ENCODE measurements at places on chromosomes 2 and 18.

GRCh38 chr2:206225435-206226232 is 48.8 kb upstream of the ZDBF2 start:
- DNase-seq: no peak

- DNase-seq: no peak
These were observed 34.7 kb downstream of the ST3GAL5 start for GRCh38 chr2:85854166-85854509.

DNA sequence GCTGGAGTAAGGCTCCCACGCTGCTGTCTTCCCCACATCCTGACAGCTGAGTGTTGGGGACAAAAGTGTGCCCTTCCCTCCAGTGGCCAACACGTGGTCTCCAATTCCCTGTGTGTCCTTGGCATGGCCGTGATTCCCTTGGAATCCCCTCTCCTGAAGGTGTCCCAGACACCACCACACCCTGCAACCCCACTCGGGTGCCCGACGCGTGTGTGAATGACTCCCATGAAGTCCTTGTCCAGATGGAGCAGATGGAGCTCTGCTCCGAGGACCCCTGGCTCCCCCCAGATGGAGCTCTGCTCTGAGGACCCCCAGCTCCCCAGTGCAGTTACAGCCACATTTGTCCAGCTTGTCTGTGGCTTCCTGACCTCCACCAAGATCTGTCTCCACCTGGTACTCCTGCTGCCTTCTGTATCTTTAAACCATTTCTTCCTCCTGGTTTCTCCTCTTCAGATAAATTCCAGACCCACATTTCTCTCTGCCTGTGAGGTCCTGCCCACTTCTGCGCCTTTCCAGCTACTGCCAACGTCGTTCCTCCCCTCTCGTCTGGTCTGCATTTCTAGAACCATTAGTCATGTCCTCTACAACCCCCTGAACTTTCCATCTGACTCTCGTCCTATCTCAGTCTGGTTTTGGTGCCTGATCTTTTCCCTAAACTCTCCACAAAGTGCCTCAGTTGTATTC is 86.8 kb upstream of the PXDN start:
- no peak for DNase-seq

GRCh38 chr2:164745012-164745797 is 96.4 kb downstream of the COBLL1 start:
- DNase-seq: no peak

DNA sequence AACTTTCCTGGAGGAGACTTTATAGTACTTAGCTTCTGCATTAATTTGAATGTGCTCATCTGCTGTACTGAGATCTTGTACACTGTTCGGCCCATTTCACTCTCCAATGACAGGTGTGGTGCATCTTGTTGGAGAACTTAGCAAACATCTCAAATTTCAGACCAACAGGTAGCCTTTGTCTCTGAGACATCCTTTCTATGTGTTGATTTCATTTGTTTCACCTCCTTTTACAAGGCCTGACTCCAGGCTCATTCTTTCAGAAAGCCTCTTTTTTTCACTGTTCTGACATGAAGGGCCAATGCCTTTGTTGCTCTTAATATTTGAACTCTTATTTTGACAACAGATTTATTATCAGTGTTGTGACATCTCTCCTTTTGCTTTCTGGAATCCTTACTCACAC is 271.8 kb upstream of the FANCL start:
- no peak for DNase-seq

DNA sequence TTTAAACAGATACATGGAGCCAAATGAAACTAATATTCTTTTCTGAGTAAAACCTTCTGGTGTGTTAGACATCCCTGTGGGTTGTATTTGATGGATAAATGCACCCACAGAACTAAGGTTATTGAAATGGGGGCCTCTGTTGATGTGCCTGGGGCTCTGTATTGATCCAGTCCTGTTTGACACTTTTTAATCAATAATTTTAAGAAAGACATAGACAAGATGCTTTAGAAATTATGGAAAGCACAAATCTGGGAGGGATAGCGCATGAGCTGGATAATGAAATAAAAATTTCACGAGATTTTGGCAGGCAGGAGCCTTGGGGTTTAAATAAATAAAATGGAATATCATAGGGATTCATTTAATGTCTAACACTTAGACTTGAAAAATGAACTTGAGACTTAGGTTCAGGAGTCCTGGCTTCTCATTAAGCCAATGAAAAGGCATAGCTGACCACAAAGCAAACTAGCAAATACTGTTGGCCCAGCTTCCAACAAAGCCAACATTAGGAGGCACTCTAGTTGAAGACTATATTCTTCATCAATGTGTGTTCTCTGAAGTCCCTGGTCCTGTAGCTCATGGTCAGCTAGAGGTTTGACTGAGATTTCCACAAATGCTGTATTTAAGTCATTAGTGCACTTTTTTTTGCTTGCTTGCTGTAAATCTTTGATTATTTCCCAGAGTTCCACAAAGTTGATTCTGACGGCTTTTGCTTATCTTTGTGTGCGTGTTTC is 64.2 kb upstream of the SH3RF3 start:
- no peak for DNase-seq

DNA sequence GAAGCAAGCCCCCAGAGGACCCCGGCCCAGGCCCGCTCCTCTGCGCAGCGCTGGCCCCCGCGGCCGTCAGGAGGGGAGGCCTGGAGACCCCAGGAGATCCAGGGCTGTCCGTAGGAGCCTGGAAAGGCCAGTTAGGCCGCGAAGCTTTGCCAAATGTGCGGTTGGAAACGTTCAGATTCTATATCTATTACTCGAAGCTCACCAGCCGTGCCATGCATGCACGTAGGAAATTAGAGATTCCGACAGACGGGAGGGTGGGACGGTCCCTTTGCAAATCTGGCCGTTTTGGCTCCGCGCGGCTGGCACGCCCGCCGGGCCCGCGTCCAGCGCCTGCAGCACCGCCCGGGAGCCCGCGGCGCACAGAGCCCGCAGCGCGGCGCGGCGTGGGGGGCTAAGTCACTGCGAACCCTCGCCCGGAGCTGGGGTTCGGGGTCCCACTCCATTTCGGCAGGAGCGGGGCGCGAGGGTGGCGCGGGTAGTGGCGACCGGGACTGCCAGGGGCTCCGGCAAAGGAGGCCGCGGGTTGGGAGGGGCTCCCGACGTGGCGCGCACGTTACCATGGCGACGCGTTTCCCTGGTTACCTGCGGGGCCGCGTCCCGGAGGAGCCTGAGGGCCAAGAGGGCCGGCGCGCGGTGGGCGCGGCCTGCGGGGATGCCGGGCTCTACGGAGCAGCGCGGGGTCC is 488.6 kb upstream of the SMIM21 start:
- no peak for DNase-seq

- no peak for DNase-seq
These were observed 1487.0 kb downstream of the LRP1B start for GRCh38 chr2:140643761-140644187.

DNA sequence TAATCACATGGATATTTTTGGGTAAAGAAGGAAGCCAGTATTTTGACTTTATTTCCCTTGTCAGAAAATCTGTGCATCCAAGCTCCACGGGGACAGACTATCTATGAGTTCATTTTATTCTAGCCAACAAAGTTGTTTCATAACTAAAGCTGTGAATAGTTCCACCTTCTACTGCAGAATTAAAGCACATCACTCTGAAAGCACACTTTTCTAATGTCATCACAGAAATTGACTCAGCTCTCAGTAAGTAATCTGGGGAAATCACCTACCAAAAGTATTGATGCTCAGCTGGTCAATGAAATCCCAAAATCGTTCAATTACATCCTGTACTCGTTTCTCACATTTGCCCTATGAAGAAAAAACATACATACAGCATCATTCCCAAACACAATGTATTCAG is 19.1 kb downstream of the IAH1 start:
- no peak for DNase-seq

GRCh38 chr2:160940699-160941098 is 219.5 kb upstream of the TANK start:
- no peak for DNase-seq

GRCh38 chr2:224908818-224909217 is 133.4 kb downstream of the DOCK10 start:
- DNase-seq: no peak

GRCh38 chr2:135676031-135676430 is 65.6 kb upstream of the UBXN4 start:
- DNase-seq: no peak

DNA sequence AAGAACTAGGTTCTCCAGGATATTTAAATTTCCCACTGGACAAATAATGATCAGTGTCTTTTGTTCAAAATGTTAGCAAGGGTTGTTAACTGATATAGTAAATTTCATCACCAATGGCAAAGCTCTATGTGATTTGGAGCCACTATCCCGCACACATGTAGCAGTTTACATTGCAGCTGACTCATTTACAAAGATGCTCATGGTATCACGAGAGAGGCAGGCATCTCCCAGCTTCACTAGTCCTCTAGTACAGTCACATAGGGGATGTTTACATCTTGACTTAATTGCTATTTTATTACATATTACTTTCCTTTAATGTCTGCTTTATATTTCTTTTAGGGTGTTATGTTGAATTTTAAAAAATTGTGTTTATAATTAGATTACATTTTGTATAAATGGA is 30.7 kb downstream of the KCNE4 start:
- no peak for DNase-seq

- DNase-seq: no peak
These were observed 124.1 kb upstream of the CDH19 start for GRCh38 chr18:66727991-66728390.

DNA sequence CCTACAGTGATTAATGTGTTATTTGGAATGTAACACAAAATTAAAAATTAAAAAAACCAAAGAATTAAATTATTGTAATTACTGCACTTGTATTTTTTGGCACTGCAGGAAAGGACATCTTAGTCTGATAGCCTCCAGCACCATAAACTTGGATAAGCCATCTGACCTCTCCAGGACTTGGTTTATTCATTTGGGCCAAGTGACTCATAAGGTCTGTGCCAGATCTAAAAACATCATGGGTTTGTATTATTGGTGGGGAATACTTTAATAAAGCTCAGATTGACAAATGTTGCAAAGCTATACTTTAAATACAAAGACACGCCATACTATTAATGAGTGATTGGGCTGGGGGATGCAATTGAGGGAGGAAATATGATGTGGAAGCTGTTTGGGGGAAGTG is 225.2 kb downstream of the ZNF521 start:
- no peak for DNase-seq

- no peak for DNase-seq
These were observed 41.8 kb downstream of the OTX1 start for GRCh38 chr2:63092401-63092800.

- peak; percentile 39 for DNase-seq
These were observed 487.2 kb upstream of the GCFC2 start for GRCh38 chr2:76197842-76198448.

DNA sequence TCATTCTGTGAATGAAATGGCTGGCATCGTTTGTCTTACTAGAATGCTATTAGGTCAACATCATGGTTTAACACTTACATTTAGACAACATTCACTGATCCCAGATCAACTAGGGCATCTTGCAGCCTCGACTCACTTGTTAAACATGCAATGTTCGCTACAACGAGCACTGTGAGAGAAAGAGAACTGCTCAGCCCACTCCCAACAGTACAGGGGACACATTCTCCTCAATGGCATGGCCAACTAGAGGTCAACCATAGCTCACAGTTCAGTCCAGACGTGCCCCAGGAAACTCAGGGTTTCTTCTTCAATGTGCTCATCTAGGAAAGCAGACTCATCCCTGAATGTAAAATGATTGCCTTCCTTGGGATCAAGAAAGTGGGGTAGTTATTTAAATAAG is 5.9 kb downstream of the WIPF1 start:
- no peak for DNase-seq

- no peak for DNase-seq
These were observed 35.2 kb downstream of the ANXA4 start for GRCh38 chr2:69776886-69777785.

- DNase-seq: no peak
These were observed 258.0 kb downstream of the DPP10 start for GRCh38 chr2:114700440-114700839.

DNA sequence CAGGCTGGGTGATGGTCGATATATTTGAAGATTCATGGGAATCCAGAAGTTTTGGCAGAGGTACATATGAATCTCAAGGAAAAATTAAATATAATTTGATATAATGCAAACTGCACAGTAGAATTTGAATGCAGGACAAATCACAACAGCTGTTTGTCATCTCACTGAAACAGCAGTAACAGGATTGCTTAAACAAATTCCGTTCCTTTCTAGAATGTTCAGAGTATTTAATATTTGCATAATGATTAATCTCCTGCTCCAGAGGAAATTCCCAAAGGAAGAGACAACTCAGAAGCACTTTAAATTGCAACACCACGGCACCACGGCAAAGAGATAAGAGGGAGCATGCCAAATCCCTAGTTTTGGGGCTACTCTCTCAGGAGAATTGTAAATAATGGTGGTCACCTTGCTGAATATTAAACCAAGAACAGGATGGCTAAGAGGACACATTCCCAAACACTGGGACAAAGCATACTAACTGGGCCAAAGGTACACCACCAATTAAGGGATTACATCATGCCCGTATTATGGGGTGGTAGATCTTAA is 67.8 kb upstream of the MAP4K3 start:
- no peak for DNase-seq

DNA sequence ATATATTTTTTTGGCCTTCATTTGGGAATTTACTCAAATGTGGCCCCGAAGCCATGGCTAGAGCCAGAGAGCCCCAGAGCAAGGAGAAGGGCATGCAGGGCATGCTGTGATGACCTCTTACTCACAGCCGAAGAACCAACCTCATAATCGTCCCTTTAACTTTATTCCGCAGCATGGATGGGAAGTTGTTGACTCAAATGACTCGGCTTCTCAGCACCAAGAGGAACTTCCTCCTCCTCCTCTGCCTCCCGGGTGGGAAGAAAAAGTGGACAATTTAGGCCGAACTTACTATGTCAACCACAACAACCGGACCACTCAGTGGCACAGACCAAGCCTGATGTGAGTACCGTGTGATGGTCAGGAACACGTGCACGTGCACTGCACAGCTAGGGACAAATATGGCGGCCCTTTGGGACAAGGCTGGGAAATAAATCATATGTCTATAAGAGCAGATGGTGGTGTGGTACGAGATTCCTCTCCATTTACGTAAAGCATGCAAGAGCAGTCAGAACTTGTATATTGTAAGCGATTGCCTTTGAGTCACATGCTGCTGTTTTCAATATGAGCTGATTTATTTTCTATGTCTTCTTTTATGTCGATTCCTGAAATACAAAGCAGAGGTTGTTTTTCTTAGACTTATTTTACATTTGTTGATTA is 280.9 kb downstream of the NEDD4L start:
- no peak for DNase-seq

DNA sequence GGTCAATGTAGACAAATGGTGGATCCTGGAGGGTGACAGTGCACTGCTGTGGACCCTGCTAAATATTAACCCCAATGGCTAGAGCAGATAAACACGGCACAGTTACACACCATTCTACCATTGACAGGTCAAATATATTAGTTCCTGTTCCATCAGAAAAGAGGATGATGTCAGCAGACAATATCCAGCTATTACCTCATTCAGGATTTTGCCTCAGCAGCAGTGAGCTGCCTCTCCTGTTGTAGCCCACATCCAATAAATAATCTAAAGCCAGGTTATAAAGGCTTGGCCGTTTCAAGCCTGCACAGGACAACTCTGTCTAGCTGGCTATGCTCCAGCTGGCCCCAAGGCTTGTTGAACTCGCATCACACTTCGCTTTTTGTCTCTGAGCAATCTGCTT is 31.6 kb upstream of the NETO1 start:
- DNase-seq: no peak

Data from SW480 (cell line).